Camera-type eye (tissue), 1 donor: ENCODE measurements at places on chromosomes 2 and 18. TPM values are rescaled to one million over a fixed set of nuclear protein-coding genes. Genes with fewer than 3 reads are reported as not detected.

ALKAL2 gene
- 6.8 TPM for total RNA-seq

CTAGE1 gene
- not detected for total RNA-seq

ERFE gene
- 1.4 TPM for total RNA-seq

GKN1 gene
- total RNA-seq, result not detected

PDE11A gene
- 4.4 TPM for total RNA-seq

NT5C1B gene
- total RNA-seq, result not detected

IMPA2 gene
- total RNA-seq, result 28.3 TPM

GLI2 gene
- 7.8 TPM for total RNA-seq

RAMP1 gene
- 6.9 TPM for total RNA-seq

MALT1 gene
- 76.1 TPM for total RNA-seq

PRKAG3 gene
- 1.5 TPM for total RNA-seq

POTEI gene
- 0.22 TPM for total RNA-seq

STARD6 gene
- not detected for total RNA-seq

CEP76 gene
- total RNA-seq, result 18.0 TPM

KLHL41 gene
- 209 TPM for total RNA-seq

SCN7A gene
- total RNA-seq, result 19.0 TPM

CDH19 gene
- 9.6 TPM for total RNA-seq

CDKL4 gene
- total RNA-seq, result 4.1 TPM

OSR1 gene
- total RNA-seq, result 12.0 TPM

HOXD8 gene
- total RNA-seq, result 2.1 TPM

AP1S3 gene
- total RNA-seq, result 5.5 TPM

NCK2 gene
- 61.4 TPM for total RNA-seq

MC4R gene
- total RNA-seq, result 1.2 TPM

NEB gene
- total RNA-seq, result 208 TPM

ST8SIA3 gene
- total RNA-seq, result 5.5 TPM

HAAO gene
- total RNA-seq, result 28.8 TPM

GAL3ST2 gene
- total RNA-seq, result 0.71 TPM

ATP5F1A gene
- total RNA-seq, result 931 TPM

SAG gene
- total RNA-seq, result 16.7 TPM

SCN3A gene
- 40.8 TPM for total RNA-seq

HNRNPA3 gene
- total RNA-seq, result 183 TPM

GALNT14 gene
- total RNA-seq, result 2.2 TPM

HOXD10 gene
- 0.16 TPM for total RNA-seq

DOK1 gene
- total RNA-seq, result 10.0 TPM

GPR17 gene
- total RNA-seq, result 0.49 TPM

KCNIP3 gene
- 11.3 TPM for total RNA-seq

EFEMP1 gene
- total RNA-seq, result 228 TPM

C2orf66 gene
- 0.55 TPM for total RNA-seq

PLCL1 gene
- 19.9 TPM for total RNA-seq

LBH gene
- total RNA-seq, result 127 TPM

SERPINB3 gene
- total RNA-seq, result not detected

SLC8A1 gene
- 138 TPM for total RNA-seq

UNC80 gene
- total RNA-seq, result 54.2 TPM

CFAP221 gene
- total RNA-seq, result 4.1 TPM

KCNJ3 gene
- total RNA-seq, result 9.5 TPM

IL36A gene
- total RNA-seq, result not detected

GPR35 gene
- 1.2 TPM for total RNA-seq

TIMM21 gene
- total RNA-seq, result 47.2 TPM

DHRS9 gene
- total RNA-seq, result 2.3 TPM

NRP2 gene
- 53.5 TPM for total RNA-seq

TSPYL6 gene
- total RNA-seq, result 0.44 TPM

SLC4A3 gene
- total RNA-seq, result 9.8 TPM

LAMA3 gene
- 25.9 TPM for total RNA-seq

CDCA7 gene
- 10.7 TPM for total RNA-seq

IL1F10 gene
- total RNA-seq, result not detected
